Activated CD8-positive, alpha-beta memory T cell treated with anti-CD3 and anti-CD28 coated beads for 48 hours (primary cell): ENCODE measurements at places on chromosomes 6 and 20.

- DNase-seq: peak; percentile 4
These were observed 653 bp downstream of the LMBRD1 start for GRCh38 chr6:69796073-69796641.

DNA sequence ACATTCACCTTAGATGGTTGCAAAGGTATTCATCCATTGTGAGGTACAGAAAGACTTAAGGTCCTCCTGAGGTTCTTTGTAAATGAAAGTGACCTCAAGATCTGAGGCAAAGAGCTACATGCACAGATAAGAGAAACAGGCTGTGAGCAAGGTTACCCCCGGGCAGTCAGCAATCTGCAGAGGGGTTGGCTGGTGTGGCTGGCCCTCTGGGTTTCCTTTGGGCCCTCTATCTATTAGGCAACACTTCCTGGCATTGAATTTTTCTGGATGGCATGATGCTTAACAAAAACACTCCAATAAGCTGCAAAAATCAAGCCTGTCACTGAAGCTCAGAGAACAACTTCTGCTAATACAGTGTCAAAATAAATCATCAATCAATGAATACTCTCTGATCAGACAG is 48.9 kb upstream of the RALGAPA2 start:
- no peak for DNase-seq

GRCh38 chr6:67888546-67888885 is 746.6 kb upstream of the ADGRB3 start:
- no peak for DNase-seq

DNA sequence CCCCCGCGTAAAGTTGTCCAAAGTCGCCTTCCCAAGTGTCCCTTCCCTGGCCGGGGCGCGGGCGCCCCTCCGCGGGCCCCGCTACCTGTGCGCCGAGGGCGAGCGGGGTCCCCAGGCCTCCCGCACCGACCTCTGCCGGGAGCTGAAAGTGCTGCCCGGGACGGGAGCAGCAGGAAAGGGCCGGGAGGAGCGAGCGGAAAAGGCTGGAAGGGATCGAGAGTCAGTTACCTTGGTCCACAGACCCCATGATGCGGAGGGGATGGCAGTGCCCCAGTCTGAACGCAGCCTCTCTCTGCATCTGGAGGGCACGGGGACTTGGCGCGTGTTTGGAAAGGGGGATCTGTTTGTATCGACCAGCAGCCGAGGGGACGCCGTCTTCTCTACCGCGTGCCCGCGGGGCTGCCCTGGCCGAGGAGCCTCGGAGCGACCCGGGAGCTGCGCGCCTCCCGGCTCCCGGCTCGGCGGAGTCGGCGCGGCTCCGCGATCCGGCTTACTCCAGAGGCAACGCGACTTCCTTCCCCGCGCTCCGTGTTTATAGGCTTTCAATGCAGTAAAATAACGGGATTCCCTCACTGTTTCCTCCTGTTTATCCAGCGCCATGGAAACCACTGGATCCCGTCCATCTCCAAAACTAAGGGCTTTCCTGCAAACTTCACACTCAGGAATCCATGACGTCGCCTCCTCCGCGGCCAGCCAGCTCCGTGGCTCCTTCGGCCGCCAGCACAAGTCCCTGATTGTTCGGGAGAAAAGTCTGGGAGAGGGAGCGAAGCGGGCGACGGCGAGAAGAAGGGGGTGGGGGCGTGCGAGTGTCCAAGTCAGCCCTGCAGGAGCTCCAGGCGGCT is 20.0 kb upstream of the NFATC2 start:
- no peak for DNase-seq

DNA sequence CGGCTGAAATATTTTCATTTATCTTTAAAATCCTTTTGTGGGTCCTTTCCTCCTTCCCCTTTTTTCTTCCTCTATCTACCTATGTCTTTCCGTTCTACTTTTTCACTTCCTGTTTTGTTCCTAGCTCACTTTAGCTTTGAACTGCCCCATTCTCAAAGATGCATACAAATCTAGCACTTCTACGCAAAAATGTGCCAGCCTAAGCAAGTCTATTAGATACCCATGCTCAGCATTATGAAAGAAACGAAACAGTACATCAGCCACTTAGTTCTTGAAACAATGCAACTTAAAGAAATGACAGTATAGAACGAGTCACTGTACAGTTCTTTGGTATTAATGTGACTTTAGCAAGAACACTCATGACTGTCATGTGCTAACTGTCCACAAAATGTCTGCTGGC is 47.3 kb upstream of the MARCKS start:
- DNase-seq: no peak

- DNase-seq: no peak
These were observed 115.8 kb downstream of the TRERF1 start for GRCh38 chr6:42335896-42336295.

DNA sequence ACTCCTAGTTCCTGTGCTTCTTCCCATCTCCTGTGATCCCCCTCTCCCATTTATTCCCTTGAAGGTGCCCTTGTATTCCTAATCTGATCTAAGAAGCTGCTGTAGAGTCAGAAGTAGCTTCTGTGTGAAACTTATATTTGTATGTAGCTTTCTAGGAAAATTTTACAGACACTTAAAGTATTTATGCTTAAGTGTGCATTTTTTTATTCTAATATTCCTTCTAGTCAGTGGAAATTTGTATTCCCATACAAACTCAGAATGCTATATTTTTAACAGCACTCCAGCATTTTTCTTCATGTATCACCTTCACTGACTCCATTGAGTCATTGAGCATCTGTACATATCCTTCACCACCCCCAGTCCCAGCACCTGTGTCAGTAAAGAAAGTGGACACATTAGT is 12.7 kb downstream of the ZKSCAN8 start:
- no peak for DNase-seq

DNA sequence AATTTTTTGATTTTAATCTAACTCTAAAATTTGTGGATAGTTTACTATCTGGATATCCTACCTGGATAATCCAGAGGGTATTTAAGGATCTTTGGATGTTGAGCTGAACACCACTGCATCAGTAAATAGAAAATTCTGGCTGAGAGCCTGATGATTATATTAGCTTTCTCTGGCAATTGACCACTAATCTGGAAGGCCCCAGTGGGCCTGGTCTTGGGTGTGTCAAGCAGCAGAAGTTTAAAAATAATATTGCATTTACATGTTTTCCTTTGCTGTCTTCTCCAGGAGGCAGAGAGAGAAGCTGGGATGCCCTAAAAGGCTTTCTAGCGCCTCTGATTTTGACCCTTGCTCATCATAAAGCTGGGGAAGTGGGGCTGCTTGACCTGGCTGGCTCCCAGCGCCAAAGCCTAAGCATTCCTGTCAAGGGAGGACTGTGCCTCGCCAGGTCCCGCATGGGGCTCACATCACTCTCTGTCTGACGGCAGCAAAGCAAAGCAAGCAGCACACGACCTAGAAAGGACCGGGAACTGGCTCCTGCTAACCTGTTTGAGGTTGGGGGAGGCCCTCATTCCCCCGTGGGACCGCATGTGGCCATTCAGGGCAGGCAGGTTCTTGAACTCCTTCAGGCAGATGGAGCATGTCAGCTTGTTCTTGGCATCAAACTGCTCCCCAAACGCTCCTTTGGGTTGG is 46.6 kb upstream of the MRPS10 start:
- DNase-seq: no peak

DNA sequence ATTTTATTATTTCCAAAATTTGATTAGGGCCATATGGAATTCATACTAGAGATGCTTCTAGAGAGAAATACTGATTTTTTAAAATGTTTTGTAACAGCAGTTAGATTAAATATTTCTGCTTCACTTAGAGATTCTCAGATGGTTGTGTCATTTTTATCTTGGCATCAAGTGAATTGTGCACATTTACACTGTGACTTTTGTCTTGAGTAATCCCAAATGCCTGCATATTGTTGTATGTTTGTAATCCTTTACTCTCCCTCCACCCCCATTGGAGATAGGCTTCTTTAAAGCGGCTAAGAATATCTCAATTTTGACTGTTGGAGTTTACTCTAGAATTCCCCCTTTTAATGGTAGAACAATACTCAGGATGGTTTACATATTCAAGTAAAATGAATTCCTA is 19.0 kb downstream of the STX16 start:
- no peak for DNase-seq

GRCh38 chr6:169960886-169961611 is 209.6 kb downstream of the ERMARD start:
- DNase-seq: no peak

- no peak for DNase-seq
These were observed 10.4 kb downstream of the MRPL14 start for GRCh38 chr6:44116641-44117382.

DNA sequence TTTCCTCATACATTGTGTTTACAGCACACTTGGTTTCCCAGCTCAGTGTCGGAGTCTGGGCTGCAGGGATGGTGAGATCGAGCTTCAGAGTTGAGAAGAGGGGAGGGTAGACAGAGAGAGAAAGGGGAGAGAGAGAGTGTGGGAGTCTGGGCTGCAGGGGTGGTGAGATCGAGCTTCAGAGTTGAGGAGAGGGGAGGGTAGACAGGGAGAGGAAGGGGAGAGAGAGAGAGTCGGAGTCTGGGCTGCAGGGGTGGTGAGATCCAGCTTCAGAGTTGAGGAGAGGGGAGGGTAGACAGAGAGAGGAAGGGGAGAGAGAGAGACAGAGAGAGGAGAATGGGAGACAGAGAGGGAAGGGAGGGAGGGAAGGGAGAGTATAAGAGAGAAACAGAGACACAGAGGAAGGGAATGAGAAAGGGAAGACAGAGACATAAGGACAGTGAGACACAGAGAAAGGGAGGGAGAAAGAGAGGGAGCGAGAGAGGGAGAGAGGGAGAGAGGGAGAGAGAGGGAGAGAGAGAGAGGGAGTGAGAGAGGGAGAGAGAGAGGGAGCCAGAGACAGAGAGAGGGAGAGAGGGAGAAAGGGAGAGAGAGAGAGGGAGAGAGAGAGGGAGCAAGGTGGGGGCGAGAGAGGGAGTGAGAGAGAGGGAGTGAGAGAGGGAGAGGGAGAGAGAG is 222.7 kb upstream of the GMDS start:
- no peak for DNase-seq

- no peak for DNase-seq
These were observed 15.3 kb downstream of the ECHDC1 start for GRCh38 chr6:127328043-127328609.

- DNase-seq: no peak
These were observed 390.2 kb downstream of the PRKN start for GRCh38 chr6:162337412-162337811.

DNA sequence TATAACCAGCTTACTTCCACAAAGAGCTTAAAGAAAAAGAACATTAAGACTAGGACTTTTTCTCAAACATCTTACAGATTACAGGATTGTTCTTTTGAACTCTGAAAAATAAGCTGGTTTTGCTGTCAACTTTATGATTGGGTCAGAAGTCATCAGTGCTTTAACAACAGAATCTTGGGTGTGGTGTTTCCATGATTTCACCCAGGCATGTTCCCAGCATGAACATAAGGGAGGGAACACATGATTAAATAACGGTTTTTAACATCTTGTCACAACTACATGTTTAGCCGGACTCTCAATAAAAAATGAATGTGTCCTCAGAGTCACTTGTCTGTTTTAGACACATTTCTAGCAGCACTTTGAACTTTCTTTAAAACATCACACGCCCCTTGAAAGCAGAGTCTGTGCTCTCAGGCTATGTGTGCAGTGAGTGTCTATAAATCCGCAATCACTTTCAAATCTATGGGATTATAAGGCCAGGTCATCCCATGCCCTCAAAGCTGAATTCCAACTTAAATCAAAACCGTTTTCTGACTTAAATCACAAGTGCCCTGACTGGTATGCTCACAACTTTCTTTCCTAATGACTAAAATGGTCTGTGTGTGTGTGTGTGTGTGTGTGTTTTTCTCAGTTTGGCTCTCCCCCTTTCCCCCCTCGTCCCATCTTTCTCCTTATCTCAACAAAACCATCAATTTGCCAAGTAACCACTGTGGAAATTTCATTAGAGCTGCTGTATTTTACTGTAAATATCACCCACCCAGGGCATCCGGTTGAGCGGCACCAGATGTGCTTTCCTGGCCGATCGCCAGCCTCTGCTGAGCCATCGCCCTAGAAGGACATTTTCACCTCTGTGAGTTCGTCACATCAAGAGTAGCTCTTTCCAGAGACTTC is 216.8 kb upstream of the DTNBP1 start:
- peak; percentile 27 for DNase-seq

DNA sequence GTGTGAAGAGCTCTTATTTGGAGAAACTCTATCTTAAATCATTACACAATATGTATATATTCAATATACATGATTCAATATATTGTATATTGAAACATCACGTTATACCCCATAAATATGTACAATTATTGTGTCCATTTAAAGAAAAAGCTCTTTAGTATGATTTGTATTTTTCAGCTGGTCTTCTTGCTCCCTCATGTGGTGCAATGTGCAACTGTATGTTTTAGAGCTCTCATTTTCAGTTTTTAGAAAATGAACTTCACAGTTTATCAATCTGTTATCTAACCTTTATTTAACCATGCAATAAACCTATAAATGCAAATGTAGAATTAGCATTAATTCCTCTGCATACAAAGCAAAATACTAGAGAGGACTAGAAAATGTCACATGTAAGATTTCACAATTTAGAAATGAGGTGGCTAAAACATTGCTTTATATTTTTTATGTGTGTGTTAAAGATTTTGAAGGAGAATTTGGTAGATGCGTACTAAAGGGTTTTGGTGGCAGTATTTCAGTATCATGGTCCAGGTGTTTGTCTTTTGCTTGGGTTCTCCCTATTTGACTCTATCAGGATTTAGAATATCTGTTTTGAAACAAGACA is 167.1 kb downstream of the PHF3 start:
- DNase-seq: no peak

GRCh38 chr20:18529041-18529440 is 21.3 kb downstream of the SEC23B start:
- no peak for DNase-seq

GRCh38 chr6:21478411-21478810 is 115.1 kb upstream of the SOX4 start:
- no peak for DNase-seq

- DNase-seq: no peak
These were observed 17.7 kb upstream of the BCLAF1 start for GRCh38 chr6:136307351-136307750.

DNA sequence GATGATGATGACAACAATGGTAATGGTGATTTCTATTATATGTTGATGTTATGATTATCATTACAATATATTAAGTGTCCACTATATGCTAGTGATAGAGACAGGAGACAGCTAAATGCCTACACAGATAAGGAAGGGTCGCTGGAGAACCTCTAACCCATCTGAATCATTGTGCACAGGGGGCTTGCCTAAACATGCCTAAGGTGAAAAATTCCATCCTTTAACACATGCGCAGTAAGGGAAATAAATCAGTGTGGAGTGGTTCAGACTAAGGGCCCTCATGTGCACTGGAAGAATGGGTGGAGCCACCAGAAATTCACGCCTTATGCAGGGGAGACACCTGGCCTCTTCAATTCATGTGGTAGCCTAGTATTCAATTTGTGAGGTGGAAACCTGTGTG is 120.4 kb downstream of the TPBG start:
- no peak for DNase-seq

- DNase-seq: no peak
These were observed 154.7 kb downstream of the JARID2 start for GRCh38 chr6:15400572-15401004.

DNA sequence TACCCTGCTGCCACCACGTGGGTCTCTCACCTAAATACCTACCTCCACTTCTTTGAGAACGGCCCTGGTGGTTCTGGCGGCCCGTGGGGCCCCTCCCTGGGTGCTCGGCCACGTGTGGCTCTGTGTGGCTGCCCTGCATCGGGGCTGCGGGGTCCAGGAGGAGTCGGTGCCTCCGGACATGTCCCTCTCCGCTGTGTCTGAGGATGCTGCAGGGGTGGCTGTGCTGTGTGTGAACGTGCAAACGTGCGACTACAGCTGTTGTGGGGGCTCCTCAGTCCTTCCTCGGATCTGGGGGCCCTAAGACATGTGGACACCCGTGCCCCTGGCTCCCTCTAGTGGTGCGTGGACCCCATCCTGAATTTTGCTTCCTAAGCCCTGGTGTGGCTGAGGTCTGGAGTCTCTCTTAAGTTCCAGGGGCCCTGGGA is 691.8 kb downstream of the QKI start:
- no peak for DNase-seq
